Colonic mucosa (tissue), 4 donors: ENCODE measurements at places on chromosomes 7 and 10. TPM values are rescaled to one million over a fixed set of nuclear protein-coding genes. Genes with fewer than 3 reads are reported as not detected.

DNA sequence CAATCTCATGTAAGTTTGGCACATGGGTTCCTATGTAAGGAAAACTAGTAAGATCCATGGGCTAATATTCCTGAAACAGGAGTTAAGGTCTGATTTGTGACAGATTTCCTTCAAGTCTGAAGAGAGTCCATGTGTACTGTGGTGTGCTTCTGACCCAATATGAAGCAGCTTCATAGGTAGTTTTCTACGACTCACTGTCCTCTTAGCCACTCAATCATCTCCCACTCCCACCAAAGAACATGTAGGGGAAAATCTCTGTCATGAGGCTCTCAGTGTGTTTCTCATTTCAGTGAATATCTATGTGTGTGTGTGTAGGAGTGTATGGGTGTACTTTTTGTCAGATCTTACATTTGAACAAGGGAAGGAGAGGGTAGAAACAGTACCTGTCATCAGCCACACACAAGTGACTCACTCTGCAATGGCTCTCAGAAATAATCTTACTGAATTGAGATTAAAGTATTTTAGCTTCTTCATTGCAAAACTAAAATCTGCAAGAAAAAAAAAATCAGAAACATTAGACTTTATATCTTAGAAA lies 31.1 kb downstream of the RELN start:
- H3K36me3 ChIP-seq = no peaks in the 10 kb centered on the region
- H3K4me3 ChIP-seq = no peak overlapping the region
- no peaks in the 10 kb centered on the region for H3K27me3 ChIP-seq
- no peak overlapping the region for H3K27ac ChIP-seq
- H3K4me1 ChIP-seq = no peaks in the 10 kb centered on the region

- H3K4me3 ChIP-seq = no peak overlapping the region
- no peaks in the 10 kb centered on the region for H3K27me3 ChIP-seq
- no peak overlapping the region for H3K27ac ChIP-seq
- H3K36me3 ChIP-seq = no peaks in the 10 kb centered on the region
Measured at GRCh38 chr10:35276889-35277288, 59.4 kb upstream of the CCNY start.

GRCh38 chr10:7945469-7946187 lies 108.9 kb upstream of the GATA3 start:
- no peak overlapping the region for H3K4me3 ChIP-seq
- H3K27ac ChIP-seq = no peak overlapping the region
- H3K36me3 ChIP-seq = no peaks in the 10 kb centered on the region

DNA sequence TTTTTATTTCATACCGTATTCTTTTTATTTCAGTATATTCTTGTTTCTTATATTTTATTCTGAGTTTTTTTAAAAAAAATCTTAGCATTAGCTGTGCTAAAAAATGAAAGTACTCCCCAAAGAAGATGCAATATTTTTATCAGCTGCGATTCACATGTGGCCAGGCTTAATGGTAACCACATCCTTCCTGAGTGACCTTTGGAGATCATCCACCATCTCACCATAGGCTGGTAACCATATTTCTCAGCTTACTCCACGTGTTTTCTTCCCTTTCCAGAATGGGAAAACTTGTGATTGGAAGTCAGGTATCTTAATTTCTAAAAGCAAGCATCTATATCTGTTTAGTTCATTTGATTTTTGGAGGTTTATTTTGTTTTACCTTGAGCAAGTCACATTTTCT lies 18.8 kb upstream of the LIPM start:
- no peaks in the 10 kb centered on the region for H3K27me3 ChIP-seq
- H3K36me3 ChIP-seq = no peaks in the 10 kb centered on the region
- H3K27ac ChIP-seq = no peak overlapping the region
- no peak overlapping the region for H3K4me3 ChIP-seq
- no peaks in the 10 kb centered on the region for H3K4me1 ChIP-seq

GRCh38 chr10:32151871-32152270 lies 95.6 kb upstream of the KIF5B start:
- H3K36me3 ChIP-seq = no peaks in the 10 kb centered on the region
- H3K27ac ChIP-seq = no peak overlapping the region
- no peak for DNase-seq
- no peak overlapping the region for H3K4me3 ChIP-seq
- H3K27me3 ChIP-seq = no peaks in the 10 kb centered on the region
- H3K4me1 ChIP-seq = peaks cover 4% of the 10 kb centered on the region

DNA sequence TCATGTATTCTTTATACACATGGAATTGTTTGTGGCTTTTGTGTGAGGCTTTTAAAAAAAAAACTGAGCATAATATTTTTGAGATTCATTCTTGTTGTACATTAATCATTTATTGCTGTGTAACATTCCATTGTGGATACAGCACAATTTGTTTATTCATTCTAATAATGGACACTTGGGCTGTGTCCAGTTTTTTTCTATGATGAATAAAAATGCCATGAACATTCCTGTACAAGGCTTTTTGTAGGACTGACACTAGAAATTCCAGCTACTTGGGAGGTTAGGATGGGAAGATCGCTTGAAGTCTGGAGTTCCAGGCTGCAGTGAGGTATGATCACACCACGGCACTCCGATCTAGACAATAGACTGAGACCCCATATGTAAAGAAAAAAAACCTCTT lies 254.3 kb upstream of the CACNA2D1 start:
- no peak for DNase-seq
- no peak overlapping the region for H3K27ac ChIP-seq
- no peaks in the 10 kb centered on the region for H3K4me1 ChIP-seq
- H3K4me3 ChIP-seq = no peak overlapping the region
- H3K36me3 ChIP-seq = no peaks in the 10 kb centered on the region
- no peaks in the 10 kb centered on the region for H3K27me3 ChIP-seq

DNA sequence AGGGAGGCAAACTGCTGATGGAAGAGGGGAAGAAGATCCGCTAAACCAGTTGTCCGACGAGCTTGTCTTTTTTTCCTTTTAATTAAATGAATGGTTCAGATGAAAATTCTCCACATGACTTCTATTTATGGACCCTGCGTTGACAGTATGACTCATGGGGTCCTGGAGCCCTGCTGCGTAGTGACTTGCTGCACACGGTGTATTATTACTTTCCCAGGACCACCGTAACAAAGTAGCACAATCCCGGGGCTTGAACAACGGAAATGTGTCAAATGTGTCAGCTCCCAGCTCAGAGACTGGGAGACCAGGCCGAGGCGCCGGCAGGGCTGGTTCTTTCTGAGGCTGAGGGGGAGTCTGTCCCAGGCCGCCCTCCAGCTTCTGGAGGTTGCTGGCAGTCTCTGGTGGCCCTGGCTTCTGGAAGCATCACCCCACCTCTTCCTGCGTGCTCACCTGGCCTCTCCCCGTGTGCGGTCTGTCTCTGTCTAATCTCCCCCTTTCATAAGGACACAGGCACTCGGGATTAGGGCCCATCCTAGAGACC lies 33.8 kb upstream of the MNX1 start:
- DNase-seq = no peak
- no peaks in the 10 kb centered on the region for H3K4me1 ChIP-seq
- no peaks in the 10 kb centered on the region for H3K27me3 ChIP-seq
- no peak overlapping the region for H3K4me3 ChIP-seq
- no peak overlapping the region for H3K27ac ChIP-seq
- H3K36me3 ChIP-seq = no peaks in the 10 kb centered on the region

Gene ZNF32
- total RNA-seq = 15.7 TPM

GRCh38 chr10:102624751-102625645 lies 19.3 kb upstream of the TRIM8 start:
- no peaks in the 10 kb centered on the region for H3K36me3 ChIP-seq
- peaks cover 9% of the 10 kb centered on the region for H3K4me1 ChIP-seq
- H3K4me3 ChIP-seq = no peak overlapping the region

DNA sequence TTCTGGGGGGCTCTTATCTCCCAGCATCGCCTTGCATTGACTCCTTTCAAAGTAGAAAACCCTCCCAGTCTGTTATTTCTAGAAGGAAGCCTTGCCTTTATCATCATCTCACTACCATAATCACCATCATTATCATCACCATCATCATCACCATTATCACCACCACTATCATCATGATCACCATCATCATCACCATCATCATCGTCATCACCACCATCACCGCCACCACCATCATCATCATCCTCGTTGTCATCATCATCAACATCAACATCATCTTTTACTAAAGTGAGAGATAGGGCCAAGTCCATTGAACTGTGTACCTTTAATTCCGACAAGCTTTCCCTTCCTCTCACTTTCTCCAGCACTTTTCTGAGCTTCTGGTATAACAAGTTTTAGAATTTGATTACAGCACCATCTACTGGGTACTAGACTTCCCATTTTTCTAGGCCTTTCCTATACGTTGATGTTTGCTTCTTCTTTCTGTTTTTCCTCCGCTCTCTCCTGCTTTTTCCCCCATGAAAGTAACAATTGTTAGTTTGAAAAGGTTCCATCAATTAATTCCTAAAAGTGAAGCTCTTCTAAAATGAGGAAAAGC lies 226.4 kb downstream of the BUB3 start:
- no peaks in the 10 kb centered on the region for H3K4me1 ChIP-seq
- no peak overlapping the region for H3K27ac ChIP-seq
- no peaks in the 10 kb centered on the region for H3K27me3 ChIP-seq
- H3K4me3 ChIP-seq = no peak overlapping the region
- no peak for DNase-seq
- no peaks in the 10 kb centered on the region for H3K36me3 ChIP-seq

Gene ANKRD30A
- total RNA-seq = not detected

DNA sequence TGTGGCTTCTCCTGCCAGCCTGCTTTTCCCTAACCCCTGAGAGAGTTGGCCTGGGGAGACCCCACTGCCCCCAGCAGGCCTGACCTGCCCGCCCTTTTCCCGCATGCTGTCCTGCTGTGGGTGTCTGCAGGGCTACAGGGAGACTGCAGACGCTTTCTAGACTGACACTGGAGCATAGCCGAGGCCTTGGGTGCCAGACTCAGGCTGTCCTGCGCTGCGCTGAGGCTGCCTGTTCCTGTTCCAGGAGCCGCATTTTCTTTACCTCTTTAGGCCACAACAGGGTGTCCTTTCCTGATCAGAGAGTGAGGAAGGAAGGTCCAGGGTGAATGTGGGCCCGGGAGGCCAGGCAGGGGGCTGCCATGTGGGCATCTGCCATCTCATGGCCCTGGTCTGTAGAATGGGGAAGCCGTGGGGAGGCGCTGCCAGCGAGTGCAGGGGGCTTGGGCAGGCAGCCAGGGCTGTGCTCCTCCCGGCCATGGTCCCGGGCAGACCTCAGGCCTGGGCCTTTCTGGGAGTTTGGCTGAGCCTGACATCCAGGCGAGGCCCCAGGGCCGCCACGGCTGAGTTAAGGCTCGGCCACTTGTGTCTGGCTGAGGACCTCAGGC lies 3.6 kb downstream of the PWWP2B start:
- no peak overlapping the region for H3K4me3 ChIP-seq
- DNase-seq = no peak
- H3K36me3 ChIP-seq = peaks cover 9% of the 10 kb centered on the region
- H3K27me3 ChIP-seq = no peaks in the 10 kb centered on the region
- H3K27ac ChIP-seq = peak overlapping the region; percentile 86
- peaks cover 41% of the 10 kb centered on the region for H3K4me1 ChIP-seq

- H3K36me3 ChIP-seq = no peaks in the 10 kb centered on the region
- H3K4me3 ChIP-seq = no peak overlapping the region
- no peaks in the 10 kb centered on the region for H3K4me1 ChIP-seq
- no peaks in the 10 kb centered on the region for H3K27me3 ChIP-seq
- DNase-seq = peak; percentile 46
Measured at GRCh38 chr10:119305860-119306513, 98.6 kb downstream of the GRK5 start.

GRCh38 chr7:93923296-93923695 lies 1.8 kb downstream of the GNG11 start:
- no peaks in the 10 kb centered on the region for H3K4me1 ChIP-seq
- no peak for DNase-seq
- no peak overlapping the region for H3K4me3 ChIP-seq
- peak overlapping the region; percentile 71 for H3K27ac ChIP-seq
